H4 (cell line): ENCODE measurements at places on chromosomes 5 and 9. TPM values are rescaled to one million over a fixed set of nuclear protein-coding genes. Genes with fewer than 3 reads are reported as not detected.

DNA sequence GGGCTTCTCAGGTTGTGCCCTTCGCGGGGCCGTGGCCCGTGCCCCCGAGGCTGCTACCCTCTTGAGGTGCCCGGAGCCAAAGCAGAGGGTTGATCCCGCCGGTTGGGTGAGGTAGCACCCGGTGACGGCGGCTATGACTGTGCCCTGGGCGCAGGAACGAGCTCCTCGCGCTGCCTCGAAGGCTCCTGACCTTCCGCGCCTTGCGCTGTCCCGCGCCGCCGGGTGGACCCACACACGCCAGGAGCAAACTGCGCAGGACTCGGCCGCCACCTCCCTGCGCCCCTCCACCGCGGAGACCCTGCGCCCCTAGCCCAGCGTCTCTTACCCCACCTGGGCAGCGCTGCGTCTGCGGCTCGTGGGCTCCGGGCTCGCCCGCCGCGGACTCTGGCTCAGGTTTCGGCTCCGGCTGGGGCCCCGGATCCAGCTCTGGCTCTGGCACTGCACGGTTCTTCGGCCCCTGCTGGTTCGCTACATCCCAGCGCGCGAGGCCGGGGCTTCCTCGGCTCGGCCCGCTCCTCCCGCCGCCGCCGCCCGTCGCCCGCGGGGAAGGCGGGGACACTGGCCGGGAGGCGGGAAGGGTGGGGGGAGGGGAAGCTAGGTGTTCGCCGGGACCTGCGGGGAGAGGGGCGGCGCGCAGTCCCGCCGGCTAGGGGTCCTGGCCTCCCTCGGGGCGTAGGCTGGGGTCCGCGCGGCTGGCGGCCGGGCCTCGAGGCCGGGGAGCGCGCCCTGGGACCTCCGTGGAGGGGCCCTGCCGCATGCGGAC, 5.4 kb upstream of the PITX1 start:
- no peak for DNase-seq

Gene TSLP
- total RNA-seq: 0.99 and 1.1 TPM in 2 replicates

DNA sequence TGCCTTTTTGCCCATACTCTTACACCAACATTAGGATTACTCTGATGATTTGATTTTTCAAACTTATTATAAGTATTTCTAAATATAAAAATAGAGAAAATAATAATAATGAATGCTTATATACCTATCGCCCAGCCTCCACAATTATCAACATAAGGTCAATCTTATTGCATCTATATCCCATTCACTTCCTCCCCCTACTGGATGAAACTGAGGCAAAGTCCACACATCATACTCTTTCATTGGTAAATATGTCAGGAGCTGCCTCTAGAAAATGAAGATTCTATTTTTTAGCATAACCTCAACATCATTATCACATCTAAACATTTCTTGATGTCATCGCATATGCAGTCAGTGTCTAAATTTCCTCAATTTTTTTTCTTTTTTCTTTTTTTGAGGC, 44.3 kb downstream of the SH3RF2 start:
- DNase-seq: no peak

DNA sequence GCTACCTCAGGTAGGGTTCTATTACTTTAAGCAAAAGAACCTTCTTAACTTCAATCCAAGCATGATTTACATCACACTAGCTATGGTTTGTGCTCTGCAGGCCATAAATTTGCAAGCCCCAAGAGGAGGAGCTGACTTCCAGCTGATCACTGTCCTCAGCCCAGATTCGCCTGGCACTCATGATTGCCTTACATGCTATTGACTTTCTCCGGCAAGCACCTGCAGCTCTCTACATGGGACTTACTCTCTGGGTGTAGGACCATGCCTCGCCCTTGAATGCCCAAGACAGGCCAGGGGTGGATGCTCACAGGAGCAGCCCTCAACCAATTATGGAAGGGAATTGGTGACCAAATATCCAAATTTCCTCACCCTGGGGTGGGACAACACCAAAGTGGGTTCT, 99.8 kb downstream of the ESM1 start:
- DNase-seq: no peak

DNA sequence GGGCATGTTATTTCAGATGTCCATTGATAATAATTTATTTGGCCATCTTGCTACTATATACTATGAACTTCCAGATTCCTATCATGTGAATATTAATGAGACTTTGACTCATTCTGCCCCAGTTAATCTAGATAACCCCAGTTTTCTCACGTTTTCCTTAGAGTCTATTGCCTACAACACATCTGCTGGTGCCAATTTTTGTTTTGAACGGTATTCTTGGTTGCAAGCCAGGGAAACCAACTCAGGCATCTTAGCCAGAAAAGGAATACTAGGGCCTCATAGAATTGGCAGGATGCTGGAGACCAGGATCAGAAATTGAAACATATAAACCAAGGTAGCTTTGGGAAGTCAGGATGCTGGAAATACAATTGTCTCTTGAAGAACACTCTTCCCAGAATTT, 28.0 kb upstream of the NPR3 start:
- DNase-seq: no peak

- DNase-seq: no peak
Measured at GRCh38 chr5:178545176-178545575, 45.0 kb downstream of the COL23A1 start.

DNA sequence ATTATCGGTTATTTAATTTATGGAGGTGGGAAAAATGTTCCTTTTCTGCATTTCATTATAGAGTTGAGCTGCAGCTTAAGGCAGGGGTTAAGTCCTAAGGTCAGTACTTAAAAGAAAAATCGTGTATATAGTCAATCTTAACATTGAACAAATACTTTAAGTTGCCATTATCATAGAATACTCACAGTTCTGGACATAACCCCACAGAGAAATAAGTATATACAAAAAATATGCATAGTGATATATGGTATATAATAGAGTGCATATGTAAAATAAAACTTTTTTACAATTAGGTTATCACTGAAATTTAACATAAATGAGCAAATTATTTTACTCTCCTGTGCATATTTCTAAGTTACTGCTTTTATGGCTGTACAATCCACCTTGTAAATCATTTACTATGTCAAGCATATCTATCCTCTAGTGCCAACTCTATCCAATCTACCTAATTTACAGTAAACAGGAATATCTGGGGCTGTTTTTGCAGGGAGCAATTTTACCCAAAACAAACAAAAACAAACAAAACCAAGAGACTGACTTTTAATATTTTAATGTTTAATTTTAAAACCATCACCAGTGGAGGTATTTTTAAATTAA, 28.8 kb downstream of the TTC39B start:
- DNase-seq: no peak

DNA sequence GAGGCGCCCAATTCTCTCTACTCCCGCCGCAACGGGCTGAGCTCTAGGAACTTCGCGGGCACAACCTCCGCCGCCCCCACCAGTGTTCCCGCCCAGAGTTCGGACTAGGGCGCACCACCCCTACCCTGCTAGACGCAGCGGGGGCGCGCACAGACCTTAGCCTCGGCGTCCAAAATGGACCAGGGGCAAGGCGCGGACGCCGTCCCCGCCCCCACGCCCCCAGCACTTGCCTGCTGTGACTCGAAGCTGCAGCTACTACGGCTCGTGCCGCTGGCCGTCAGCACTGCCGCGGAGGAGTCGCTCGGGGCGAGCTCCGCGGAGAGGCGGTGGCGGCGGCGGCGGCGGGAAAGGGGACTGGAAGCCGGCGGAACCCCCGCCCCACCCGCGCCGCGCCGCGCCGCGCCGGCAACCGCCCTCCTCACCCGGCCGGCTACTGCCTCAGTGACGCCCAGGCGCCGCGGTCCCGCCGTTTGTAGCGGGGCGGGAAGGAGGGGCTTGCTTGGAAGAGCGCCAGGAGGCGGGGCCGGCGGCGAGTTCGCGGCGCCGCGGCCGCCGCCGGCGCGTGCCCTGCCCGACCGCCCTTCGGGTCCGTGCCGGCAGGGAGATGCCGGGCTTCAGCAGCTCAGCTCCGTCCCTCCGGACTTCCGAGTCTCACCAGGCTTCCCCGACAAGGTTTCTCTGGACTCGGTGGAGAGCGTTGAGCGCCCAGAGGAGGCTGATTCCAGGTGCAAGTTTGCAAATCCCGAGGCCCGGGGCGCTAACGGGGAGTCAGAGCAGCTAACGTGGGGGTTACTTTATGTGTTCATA, 4.5 kb downstream of the ELAVL2 start:
- DNase-seq: no peak
